T-helper 22 cell (primary cell): ENCODE measurements at places on chromosomes 5 and 9.

DNA sequence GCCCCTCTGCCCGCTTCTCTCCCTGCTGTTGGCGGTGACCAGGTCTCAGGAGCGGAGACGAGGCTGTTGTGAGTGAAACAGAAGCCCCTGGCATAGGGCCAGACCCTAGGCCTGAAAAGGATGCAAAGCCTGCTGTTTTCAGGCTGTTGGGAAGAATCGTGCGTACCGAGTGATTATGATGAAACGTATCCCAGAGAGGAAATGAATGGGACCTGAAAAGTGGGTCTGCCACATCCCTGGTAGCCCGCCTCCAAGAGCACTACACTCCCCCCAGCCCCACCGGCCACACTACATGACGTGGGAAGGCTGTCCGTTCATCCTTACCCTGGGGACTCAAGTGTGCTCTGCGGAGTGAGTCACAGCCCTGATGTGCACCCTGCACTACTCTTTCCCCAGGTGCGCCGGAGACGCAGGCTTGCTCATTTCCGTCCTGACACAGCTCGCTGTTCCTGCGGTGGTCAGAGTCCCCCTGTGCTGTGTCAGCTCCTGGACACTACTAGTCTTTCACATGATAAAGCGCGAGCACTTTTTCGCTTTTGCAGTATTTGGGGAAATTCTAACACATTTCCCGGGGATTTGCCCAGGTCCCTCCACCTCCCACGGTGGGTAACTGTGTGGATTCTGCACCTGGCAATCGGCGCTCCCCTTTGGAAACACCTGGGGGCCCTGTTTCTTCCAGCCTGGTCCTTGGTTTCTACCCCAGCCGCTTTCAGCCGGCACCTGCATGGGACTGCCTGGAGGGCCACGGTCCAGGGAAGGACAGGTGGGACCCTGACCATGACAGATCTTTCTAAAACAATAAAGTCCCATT is 91.5 kb downstream of the ANKRD33B start:
- no peak for DNase-seq

GRCh38 chr5:178527458-178528307 is 62.5 kb downstream of the COL23A1 start:
- no peak for DNase-seq

GRCh38 chr5:177446200-177447065 is at the start of gene PRR7:
Gene PRR7, plus strand, starts transcription at chr5:177446814. Its CDS starts 8,254 bp downstream, at chr5:177455068.
- peak; percentile 57 for DNase-seq

DNA sequence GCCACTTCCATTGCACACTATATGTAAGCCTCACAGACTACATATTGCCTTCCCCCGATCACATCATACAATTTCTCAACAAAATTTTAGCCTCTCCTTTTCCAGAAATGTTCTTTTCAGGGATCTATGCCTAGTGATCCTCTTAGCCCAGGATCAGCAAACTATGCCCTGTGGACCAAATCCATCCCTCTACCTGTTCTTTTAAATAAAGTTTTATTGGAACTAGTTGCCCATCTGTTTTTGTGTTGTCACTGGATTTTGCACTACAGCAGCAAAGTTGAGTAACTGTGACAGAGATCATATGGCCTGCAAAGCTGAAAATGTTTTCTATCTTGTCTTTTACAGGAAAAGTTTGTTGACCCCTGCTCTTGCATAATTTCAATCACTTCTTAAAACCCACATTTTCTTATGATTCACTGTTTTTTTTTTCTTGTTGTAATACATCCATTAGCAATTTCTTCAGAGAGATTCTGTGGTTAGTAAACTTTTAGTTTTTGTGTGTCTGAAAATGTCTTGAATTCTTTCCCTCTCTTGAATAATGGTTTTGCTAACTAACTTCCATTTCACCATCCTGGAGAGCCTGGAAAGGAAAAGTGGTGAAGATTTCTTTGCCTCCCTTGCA is 7.1 kb downstream of the TXNDC8 start:
- DNase-seq: no peak

DNA sequence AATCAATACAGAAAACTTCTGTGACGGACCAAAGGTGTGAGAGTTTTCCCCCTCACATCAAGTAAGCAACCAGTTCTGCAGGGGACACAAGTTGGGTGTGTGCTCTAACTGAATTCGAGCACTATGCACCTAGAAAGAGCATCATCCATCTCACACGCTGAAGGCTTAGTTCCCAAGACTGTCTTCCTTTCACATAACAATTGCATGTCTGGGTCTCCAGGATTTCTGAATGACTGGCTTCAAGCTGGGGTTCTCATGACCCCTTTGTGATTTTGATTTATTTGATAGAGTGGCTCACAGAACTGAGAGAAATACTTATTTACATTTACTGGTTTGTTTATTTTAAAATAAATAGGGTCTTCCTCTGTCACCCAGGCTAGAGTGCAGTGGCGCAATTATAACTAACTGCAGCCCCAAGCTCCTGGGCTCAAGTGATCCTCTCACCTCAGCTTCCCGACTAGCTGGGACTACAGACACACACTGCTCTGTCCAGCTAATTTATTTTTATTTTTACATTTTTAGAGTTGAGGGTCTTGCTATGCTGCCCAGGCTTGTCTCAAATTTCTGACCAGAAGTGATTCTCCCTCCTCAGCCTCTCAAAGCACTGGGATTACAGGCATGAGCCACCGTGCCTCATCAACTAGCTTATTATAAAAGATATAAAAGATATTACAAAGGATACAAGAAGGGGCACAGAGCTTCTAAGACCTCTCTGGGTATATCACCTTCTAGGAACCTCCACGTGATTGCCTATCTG is 316.7 kb upstream of the CDH12 start:
- no peak for DNase-seq

DNA sequence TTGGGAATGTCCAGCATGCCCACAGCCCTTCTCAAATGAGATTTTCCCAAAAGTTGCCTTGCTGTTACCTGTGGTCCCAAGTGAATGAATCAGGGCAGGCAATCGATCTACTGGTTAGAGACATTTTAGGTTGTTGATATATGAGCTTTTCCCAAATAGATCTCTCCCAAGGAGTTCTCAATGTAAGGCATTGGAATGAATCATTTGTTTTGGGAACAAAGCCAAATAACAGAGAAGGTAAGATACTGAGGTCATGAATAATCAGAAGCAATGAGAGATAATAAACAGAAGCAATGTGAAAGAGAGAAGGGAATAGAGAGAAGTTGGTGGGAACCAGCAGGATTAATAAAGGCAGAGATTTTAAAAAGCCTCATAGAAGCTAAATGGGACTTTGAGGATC is 93.6 kb upstream of the FER start:
- DNase-seq: no peak

- DNase-seq: no peak
Observed at GRCh38 chr5:76372323-76373054, 30.6 kb upstream of the IQGAP2 start.

DNA sequence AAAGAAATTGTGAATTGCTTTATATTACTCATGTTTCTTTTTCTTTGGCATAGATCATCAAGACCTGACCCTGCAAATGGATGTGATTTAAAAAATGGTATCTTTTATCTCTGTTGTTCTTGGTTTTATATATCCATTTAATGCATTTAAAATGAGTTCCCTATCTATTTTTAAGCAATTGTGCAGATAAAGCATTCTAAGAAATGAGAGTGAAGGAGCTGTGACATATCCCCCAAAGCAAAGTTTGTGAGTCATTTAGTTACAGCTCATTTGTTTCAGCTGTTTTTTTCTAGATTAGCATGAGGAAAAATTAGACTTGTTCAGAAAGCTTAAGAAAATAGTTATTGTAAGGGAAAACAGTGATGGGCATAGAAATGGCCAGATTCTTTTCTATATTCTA is 7.6 kb upstream of the ELOVL7 start:
- no peak for DNase-seq

GRCh38 chr5:100840789-100841188 is 62.3 kb downstream of the ST8SIA4 start:
- DNase-seq: no peak

DNA sequence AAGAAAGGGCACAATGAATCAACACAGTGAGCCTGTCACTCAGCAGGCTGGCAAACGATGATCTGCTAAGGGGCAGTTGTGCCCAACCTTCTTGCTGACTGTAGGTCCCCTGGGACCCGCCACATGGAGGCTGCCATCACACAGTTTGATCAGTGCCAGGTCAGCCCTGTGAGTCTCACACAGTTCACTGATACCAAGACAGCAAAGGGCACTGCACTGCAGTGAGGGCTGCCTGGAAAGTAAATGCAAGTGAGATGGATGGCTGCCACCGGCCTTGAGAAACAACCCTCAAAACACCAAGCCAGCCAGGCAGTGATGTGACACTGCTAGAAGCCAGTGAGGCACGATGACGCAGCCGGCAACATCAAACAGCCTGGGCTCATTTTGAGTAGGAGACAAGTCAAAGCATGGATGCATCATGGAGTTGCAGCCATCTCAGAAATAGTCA is 30.3 kb downstream of the FOXD1 start:
- no peak for DNase-seq

DNA sequence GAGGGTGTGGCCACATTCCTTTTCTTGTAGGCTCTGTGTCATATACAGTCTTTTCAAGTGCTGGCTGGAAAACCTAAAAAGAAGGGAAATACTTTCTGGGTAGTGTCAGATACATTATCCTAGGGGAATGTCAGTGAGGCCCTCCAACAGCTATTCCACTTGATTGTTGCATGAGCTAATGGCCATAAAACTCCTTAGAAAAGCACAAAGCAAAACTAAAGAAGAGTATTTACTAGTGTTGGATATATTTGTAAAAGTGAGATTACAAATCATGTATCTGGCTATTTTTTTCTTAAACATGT is 829 bp downstream of the ANXA1 start:
- DNase-seq: no peak

GRCh38 chr5:54547711-54548250 is 30.2 kb downstream of the SNX18 start:
- DNase-seq: no peak

DNA sequence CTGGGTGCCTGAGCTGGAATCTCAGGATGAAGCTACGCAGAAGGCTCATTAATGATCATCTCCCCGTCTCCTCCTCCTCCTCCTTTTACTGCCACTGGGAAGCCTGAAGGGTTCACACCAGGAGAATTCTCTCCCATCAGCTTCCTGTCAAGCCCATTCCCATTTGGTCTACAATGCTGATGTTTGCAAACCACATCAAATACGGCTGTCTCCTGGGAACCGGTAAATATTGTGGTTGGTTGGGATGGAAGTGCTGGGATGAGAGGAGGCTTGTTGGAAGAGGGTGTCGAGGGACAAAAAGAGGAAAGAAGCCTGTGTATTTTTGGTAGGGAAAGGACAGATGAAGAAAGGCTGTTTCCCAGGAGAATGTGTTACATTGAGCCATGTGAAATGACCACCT is 13.2 kb upstream of the S1PR3 start:
- DNase-seq: no peak

- no peak for DNase-seq
Observed at GRCh38 chr9:8136477-8136876, 336.9 kb upstream of the DMAC1 start.

- no peak for DNase-seq
Observed at GRCh38 chr5:157546456-157547100, 29.0 kb downstream of the ADAM19 start.

- DNase-seq: peak; percentile 59
Observed at GRCh38 chr9:128689293-128689774, 312 bp downstream of the SET start.

- no peak for DNase-seq
Observed at GRCh38 chr5:142063878-142064331, 44.7 kb upstream of the NDFIP1 start.

DNA sequence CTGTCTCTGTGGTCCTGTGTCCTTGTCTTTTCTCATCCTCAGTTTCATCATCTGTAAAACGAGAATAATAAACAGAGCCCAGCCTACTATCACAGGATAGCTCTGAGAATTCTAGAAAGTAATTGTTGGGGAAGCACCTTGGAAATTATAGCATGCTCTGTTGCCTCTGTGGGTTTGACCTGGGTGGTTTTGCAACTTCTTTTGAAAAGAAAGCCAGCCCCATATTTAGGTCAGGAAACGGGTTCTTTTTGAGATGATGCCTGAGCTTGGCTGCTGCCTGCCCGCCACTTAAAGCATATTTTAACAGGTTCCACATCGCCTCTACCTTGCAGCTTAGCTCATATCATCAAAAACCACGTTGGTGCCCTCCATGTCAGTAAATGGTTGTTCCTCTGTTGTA is 111.1 kb downstream of the TLR4 start:
- no peak for DNase-seq

DNA sequence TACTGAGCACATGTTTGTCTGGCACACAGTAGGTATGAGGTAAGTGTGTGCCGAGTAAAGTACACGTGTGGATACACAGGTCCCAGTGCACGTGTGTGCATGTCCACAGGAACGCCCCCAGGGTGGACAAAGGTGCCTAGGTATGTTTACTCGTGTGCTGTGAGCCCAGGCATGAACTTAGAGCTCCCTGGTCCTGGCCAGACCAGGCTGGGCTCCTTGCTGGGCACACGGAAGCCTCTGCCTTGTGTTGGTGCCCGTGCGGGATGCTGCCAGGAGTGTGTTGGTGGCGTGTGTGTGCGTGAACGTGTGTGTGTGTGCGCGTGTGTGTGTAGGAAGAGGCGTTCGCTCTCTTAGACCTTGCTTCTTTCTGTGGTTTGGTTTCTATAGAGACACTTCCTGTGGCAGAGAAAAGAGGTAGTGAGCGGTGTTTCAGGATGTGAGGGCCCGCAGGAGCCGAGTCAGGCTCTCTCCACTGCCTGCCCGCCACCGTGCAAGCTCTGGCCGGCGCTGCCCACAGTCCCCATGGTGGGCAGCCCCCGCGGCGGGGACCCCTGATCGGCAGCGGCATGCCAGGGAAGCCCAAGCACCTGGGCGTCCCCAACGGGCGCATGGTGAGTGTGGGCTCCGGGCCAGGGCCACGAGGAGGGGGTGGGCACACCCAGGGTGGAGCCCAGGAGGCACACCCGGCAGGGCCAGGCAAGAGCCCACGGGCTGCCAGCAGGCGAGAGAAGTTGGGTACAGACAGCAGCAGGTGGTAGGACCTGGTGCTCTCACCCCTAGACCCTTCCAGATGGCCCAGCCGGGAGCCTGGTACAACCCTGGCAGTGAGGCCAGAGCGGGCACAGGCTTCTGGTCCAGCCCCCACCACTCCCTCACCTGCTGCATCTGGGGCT is at the start of gene RGS14:
Gene RGS14, plus strand, starts transcription at position 466 of the 893 bp plus-strand sequence. Its CDS starts 101 bp downstream, at position 567.
- peak; percentile 65 for DNase-seq

- no peak for DNase-seq
Observed at GRCh38 chr9:114500697-114501292, 4.5 kb downstream of the WHRN start.

GRCh38 chr9:37784291-37784615 is 611 bp downstream of the EXOSC3 start:
- no peak for DNase-seq

DNA sequence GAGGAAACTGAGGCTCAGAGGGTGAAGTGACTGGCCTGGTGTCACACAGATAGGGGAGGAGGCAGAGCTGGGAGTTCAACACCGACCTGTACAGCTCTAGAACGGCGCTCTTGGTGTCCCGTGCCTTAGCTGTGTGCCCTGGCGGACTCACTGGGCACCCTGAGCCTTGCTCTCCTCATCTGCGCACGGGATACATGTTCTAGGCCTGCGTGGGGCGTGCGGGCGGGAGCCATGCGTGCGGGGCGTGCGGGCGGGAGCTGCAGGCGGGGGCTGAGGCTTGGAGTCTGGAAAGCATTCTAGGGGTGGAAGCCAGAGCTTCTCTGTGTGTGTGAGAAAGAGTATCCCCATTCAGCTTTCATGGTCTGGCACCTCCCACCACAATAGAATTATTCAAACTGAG is 165.3 kb downstream of the GAPVD1 start:
- DNase-seq: no peak
